Lung (tissue), 17 donors: ENCODE measurements at places on chromosomes 2 and 18. TPM values are rescaled to one million over a fixed set of nuclear protein-coding genes. Genes with fewer than 3 reads are reported as not detected.

GRCh38 chr2:126699018-126699417 is 43.1 kb downstream of the GYPC start:
- H3K4me1 ChIP-seq, result peaks cover 16% of the 10 kb centered on the region
- H3K36me3 ChIP-seq, result peaks cover 19% of the 10 kb centered on the region
- no peak for DNase-seq
- H3K27me3 ChIP-seq, result no peaks in the 10 kb centered on the region
- no peak overlapping the region for H3K4me3 ChIP-seq
- no peak overlapping the region for H3K27ac ChIP-seq

Gene ARID5A
- total RNA-seq, result 12.5 TPM

- H3K27me3 ChIP-seq, result no peaks in the 10 kb centered on the region
- DNase-seq, result no peak
- no peaks in the 10 kb centered on the region for H3K4me1 ChIP-seq
- H3K36me3 ChIP-seq, result no peaks in the 10 kb centered on the region
- H3K4me3 ChIP-seq, result no peak overlapping the region
- no peak overlapping the region for H3K27ac ChIP-seq
Measured at GRCh38 chr2:98013407-98014042, 17.8 kb upstream of the TMEM131 start.

Gene ARHGEF33
- total RNA-seq, result 0.64 TPM

Gene LYPD1
- 0.28 TPM for total RNA-seq
